ENCODE measurements at places on chromosomes 3 and 15.

- DNase-seq: no peak
These were observed 89.9 kb upstream of the TSPAN3 start for GRCh38 chr15:77160562-77161478.

GRCh38 chr3:1117843-1118473 lies 25.1 kb downstream of the CNTN6 start:
- DNase-seq: no peak

DNA sequence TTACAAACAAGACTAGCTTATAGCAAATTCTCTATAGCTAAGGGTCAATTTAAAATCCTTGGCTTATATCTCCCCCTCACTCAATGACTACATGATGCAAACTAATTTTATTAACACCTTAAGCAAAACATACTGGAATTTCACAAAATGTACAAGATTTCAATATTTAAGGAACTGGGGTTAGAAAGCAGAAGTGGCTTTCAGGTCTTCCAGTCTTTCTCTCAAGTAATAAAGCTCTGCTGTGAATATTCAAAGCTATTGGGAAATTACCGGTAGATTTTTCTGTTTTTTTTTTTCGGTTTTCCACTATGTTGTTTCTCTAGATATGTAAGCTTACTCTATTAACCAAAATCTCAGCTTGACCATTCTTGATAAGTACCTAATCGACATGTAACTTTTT lies 3.9 kb downstream of the EPM2AIP1 start:
- DNase-seq: no peak

DNA sequence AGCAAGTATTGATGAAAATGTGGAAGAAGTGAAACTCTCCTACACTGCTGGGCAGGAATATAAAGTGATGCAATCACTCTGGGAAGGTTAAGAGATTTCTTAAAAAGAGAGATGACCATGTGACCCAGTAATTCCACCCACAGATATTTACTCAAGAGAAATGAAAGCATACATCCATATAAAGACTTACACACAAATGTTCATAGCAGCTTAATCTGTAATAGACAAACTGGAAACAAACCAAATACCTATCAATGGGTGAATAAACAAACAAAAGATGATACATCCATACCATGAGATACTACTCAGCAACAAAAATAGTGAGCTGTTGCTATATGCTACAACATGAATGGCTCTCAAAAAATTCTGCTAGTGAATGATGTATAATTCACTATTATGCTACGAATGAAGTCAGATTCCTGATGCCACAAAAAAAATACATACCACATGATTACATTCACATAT lies 463.3 kb downstream of the MAGI1 start:
- DNase-seq: no peak

GRCh38 chr3:50490424-50490823 lies 13.0 kb downstream of the CACNA2D2 start:
- DNase-seq: no peak

DNA sequence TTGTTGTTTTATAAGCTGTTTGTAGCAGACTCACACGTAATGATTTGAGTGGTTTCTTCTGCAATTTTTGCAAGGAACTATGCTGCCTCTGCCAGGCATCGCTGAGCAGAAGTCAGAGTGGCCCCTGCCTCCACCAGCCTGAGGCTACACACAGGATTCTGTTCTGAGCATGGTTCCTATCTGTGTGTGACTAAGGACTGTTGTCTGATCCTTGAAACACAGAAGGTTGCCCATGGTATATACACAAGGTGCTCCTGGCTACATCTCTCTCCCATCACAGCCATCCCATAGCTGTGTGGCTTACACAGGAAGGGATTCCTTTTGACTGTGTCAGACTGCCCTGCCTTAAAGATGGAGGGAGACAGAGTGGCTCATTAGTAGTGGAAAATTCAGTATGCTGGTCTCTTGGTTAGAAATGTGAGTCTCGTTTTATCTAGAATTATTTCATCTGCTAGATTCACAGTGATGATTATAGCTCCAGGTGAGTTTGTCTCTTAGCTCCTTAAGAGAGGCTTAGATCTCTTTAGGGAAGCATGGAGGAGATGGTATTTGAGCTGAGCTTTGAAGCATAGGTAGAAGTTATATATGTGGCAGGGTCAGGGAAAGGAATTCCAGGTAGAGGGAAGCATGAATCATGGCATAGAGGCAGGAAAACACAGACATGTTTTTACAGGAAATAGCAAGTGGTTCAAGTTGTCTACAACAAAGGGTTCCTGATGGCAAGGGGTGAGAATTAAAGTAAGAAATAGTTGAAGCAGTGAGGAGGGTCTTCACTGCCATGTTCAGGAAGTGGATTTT lies 37.5 kb downstream of the SNAPC5 start:
- DNase-seq: no peak

GRCh38 chr15:78895471-78895870 lies 22.8 kb downstream of the MORF4L1 start:
- DNase-seq: no peak

GRCh38 chr15:44569316-44569715 lies 32.4 kb downstream of the EIF3J start:
- DNase-seq: no peak

GRCh38 chr3:18379647-18380046 lies 45.5 kb downstream of the SATB1 start:
- no peak for DNase-seq

- no peak for DNase-seq
These were observed 216.1 kb downstream of the ATP8B4 start for GRCh38 chr15:49902685-49903501.

GRCh38 chr3:71300951-71301393 lies 282.6 kb downstream of the FOXP1 start:
- DNase-seq: no peak

DNA sequence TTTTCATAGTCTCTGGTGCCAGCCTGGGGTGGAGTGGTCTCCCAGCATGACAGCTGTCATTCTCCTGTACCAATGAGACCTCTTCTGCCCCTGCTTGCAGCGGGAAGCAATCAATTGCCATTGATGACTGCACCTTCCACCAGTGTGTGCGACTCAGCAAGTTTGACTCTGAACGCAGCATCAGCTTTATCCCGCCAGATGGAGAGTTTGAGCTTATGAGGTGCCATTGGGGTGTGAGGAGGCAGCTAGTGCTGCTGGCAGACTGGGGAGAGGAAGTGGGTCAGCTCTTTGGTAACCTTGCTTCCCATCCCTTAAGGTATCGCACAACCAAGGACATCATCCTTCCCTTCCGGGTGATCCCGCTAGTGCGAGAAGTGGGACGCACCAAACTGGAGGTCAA lies 4.4 kb upstream of the ABCF3 start:
- DNase-seq: no peak

DNA sequence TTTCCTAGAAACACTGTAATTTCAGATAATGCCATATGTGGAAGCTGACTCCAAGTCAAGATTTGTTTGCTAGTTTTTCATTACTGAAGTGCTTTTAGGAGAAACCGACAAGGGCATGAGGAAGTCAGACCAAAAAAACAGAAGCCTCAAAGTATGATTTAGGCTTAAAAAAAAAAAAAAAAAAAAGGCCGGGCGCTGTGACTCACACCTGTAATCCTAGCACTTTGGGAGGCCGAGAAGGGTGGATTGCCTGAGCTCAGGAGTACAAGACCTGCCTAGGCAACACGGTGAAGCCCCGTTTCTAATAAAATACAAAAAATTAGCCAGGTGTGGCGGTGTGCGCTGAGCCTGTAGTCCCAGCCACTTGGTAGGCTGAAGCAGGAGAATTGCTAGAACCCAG lies 11.6 kb downstream of the RPL15 start:
- DNase-seq: no peak

DNA sequence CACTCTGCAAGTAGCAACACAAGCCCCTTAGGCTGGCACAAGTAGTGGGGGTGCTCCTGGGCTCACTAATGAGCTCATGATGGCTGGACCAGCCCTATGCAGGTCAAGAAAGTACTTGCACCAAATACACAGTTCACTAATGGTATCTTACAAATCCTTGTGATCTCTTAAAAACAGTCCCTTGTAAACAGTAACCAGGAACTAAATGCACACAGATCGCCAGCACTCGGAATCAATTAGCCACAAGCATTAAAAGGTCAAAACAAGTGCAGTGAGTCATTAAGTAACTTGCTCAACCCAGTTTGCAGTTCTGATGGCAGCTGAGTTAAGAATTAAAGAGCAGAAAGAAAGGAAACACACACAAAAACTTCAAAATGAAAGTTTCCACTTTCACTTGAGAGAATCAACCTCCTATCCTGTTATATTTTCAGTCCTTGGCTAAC lies 43.2 kb downstream of the ARHGEF3 start:
- DNase-seq: no peak

DNA sequence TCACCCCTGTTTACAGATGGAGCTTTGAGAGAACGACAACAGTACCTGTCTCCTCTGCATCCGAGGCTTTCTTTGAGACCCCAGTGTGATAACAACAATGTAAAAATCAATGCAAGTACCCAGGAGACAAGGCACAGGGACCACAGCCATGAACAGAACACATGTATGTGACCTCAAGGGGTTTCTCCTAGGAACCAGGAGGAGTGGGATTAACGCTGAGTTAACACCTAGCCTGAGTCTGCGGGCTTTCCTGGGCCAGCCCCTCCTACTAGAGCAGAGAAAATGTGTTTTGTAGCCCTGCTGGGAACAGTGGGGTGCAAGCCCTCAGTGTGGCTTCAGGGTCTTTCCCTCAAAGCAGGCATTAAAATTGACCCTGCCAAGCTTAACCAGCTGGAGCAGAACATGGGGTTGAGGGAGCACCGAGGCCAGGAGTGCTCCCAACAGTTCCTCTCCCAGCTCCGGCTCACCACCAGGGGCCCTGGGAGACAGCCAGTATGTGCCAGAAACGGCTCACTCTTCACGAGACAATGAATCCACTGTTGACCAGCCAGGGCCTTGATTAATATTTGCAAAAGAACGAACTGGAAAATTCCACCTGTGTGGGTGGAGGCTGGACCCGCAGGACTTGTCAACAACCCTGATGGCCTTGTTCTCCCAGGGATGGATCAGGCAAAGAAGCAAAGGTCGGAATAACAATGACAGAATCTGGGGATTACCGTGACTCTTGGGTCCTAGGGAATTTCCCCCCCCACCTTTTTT lies 3.6 kb downstream of the CHDH start:
- DNase-seq: peak; percentile 51

- peak; percentile 53 for DNase-seq
These were observed 43.0 kb upstream of the ATP2C1 start for GRCh38 chr3:130850843-130851242.

GRCh38 chr3:120450600-120451271 lies at the start of gene FSTL1:
TSS of gene FSTL1 (minus strand) at chr3:120450992. CDS start at chr3:120450746, 246 bp downstream.
- DNase-seq: no peak
